ENCODE measurements at places on chromosomes 6 and 20.

- DNase-seq: no peak
Measured at GRCh38 chr6:156774863-156775405, 2.2 kb upstream of the ARID1B start.

GRCh38 chr6:145600299-145600698 is 135.0 kb downstream of the EPM2A start:
- no peak for DNase-seq

GRCh38 chr6:144728804-144729203 is 443.7 kb downstream of the UTRN start:
- DNase-seq: no peak

- DNase-seq: no peak
Measured at GRCh38 chr6:163099621-163100171, 314.8 kb upstream of the QKI start.

DNA sequence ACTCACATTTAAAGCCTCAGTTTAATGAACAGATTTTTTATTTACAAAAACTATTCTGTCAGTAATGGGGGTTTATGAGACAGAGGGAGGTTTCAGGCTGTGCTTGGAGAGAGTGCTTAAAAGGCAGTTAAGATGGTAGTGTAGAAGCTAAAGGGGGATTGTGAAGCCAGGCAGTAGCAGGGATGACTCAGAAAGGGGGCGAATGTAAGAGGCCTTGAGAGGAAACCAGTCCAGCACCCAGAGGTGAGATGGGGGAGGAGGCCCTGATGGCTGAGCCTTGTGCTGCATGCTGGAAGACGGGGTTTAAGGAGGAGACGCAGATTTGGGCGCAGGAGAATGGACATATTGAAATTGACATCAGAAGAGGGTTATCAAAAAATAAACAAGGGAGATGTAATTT is 6.6 kb upstream of the SERPINB9 start:
- no peak for DNase-seq

DNA sequence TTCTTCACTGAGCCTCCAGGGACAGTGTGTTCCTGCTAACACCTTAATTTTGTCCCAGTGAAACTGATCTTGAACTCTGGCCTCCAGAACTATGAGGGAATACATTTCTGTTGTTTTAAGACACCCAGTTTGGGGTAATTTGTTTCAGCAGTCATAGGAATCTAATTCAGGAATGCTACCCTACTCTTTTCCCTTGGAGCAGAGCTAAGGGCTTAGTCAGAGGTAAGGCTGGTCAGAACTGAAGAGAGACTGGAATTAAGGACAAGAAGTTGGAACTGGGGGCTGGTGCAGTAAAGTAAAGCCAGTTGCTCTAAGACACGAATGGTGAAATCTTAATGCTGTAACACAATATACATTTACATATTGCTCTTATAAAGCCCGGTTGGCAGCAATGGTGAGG is 809.7 kb downstream of the MAFB start:
- no peak for DNase-seq

- no peak for DNase-seq
Measured at GRCh38 chr6:79605061-79605460, 26.1 kb upstream of the SH3BGRL2 start.
